ENCODE measurements at places on chromosomes 5 and 9.

DNA sequence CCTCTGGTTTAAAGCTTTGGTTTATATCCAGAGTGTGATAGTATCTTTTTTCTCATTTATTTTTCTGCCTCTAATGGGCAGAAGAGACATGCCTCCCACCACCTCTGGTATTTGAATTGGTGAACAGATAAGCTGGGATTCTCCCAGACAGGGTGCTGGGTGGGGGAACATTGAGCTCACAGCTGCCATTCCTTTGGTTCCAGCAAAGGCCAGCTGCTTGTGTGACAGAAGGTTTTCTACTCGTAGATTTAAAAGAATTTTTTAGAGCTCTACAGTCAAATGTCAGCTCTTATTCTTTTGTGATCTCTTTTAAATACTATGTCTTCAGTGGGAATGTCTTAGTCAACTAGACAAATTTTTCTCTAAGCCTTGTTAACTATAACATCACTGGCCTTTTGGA, 54.7 kb upstream of the ADAMTS16 start:
- no peak for DNase-seq

DNA sequence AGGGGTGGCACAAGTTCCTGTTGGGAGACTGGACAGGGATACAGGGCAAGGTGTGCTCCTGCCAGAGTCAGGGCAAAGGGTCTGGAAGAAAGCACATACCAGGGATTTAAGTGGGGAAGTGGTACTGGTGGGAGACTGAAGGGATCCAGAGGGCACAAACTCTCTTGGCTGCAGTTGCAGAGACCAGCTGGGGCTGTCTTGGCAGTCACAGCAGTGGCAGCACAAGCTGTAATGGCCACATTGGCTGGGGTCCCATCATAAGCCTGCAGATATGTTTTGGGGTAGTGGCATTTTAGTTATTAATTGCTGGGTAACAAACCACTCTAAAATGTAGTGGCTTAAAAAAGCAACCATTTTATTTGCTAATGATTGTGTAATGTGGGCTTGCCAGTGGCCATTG, 492.2 kb downstream of the ENC1 start:
- no peak for DNase-seq

- DNase-seq = no peak
These were observed 109.4 kb downstream of the PJA2 start for GRCh38 chr5:109300367-109300766.

GRCh38 chr5:21910731-21911130, 942.4 kb downstream of the CDH12 start:
- no peak for DNase-seq

- no peak for DNase-seq
These were observed 45.3 kb upstream of the SIL1 start for GRCh38 chr5:139243425-139243970.

DNA sequence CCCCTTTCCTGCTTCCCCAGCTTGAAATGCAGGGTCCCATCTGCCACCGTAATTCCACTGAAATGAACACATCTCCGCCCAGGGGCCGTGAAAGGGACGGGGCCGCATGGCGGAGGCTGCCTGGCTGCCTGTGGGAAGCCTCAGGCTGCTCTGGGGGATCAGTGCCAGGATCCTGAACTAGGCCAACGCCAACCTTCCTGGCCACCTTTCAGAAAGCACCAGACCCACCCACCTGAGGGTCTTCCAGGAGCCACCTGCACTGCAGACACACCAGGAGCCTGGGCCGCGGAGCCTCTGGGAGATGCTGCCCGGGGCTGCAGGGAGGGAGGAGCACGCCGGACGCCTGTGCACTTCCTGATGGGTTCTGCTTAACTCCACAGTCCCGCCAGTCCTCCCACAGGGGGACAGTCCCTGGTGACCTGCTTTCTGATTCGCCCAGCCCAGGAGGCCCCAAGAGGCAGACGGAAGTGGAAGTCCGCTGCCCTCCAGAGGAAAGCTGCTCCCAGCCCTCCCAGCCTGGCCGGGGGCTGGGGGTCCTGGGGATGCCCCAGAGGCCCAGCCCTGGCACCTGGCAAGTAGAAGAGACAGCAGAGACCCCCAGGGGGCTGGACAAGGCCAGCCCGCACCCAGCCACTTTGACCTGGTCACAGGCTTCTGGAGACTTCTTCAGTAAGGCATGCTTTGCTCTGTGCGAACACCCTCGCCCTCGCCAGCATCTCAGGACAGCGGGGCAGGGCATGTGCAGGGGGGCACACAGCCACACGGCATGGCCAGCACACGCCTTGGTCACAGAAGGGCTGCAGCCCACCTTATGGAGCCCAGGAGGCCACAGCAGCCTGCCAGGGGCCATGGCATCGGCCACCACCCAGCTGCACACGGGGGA, at the start of gene CARD9:
CARD9 (minus strand) TSS at position 370 of the 883 bp plus-strand sequence. CDS start 1,591 bp downstream, outside the sequence.
- no peak for DNase-seq

GRCh38 chr5:149166128-149166527, 24.8 kb downstream of the ABLIM3 start:
- DNase-seq = no peak

DNA sequence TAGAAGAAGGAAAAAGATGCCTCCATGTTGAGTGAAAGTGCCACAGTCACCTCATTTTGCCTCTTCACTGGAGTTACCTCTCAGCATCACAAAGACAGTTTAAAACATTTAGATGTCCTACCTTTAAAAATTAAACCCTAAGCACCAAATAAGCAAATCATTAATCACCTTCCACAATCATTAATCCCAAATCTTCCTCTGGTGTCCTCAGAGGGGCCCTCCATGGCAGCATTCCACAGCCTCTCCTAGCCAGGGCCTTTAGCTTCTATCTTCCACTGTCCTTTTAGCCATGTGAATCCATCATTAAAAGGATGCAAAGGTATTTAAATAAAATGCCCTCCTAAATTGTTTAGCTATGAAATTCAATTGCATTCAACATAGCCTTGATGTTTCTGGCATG, 310.8 kb downstream of the PDE4D start:
- DNase-seq = no peak

DNA sequence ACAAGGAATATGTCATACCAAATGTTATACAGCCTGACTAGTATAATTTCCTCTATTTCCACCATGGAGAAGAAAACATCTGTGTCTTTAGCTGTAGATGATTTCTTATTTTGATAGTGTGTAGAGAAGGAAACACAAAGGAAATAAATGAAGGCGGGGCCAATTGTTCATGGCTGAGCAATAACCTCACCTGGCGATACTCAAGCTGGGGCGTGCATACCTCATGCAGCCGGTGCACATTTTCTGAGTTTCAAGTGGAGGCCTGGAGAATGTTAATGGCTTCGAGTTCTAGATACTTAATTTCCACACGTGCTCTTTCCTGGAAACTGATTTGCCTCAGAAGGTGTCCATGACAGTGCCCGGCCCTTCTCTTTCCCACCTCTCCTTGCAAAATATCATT, 127.4 kb upstream of the TAF11L2 start:
- no peak for DNase-seq

GRCh38 chr9:109950710-109951443, 170.9 kb downstream of the PALM2AKAP2 start:
- DNase-seq = no peak

DNA sequence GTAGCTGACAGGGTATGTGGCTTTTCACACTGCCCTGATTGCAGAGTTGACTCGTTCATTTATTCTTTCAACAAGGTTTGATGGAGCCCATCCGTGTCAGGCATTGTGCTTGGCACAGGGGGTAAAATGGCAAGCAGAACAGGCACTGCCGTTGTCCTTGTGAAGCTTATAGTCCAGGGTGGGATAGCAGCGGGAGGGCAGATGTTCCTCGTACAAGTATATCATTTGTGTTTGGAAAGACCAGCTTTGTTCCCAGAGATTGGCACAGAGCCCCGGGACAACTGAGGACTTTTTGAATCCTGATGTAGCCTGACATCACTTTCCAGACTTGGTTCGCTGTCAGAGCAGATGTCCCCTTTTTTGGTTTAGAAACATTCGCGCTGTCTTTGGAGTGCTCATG, 50.9 kb downstream of the MVB12B start:
- no peak for DNase-seq

- DNase-seq = no peak
These were observed 167.7 kb upstream of the DMAC1 start for GRCh38 chr9:7967093-7967827.

GRCh38 chr5:171855798-171856763, 70.5 kb downstream of the SMIM23 start:
- no peak for DNase-seq
